Hepatocyte (in vitro differentiated cells): ENCODE measurements at places on chromosomes 2 and 18. TPM values are rescaled to one million over a fixed set of nuclear protein-coding genes. Genes with fewer than 3 reads are reported as not detected.

The DOCK10 gene
- polyA plus RNA-seq: 0.07 and 1.1 TPM in 2 replicates

DNA sequence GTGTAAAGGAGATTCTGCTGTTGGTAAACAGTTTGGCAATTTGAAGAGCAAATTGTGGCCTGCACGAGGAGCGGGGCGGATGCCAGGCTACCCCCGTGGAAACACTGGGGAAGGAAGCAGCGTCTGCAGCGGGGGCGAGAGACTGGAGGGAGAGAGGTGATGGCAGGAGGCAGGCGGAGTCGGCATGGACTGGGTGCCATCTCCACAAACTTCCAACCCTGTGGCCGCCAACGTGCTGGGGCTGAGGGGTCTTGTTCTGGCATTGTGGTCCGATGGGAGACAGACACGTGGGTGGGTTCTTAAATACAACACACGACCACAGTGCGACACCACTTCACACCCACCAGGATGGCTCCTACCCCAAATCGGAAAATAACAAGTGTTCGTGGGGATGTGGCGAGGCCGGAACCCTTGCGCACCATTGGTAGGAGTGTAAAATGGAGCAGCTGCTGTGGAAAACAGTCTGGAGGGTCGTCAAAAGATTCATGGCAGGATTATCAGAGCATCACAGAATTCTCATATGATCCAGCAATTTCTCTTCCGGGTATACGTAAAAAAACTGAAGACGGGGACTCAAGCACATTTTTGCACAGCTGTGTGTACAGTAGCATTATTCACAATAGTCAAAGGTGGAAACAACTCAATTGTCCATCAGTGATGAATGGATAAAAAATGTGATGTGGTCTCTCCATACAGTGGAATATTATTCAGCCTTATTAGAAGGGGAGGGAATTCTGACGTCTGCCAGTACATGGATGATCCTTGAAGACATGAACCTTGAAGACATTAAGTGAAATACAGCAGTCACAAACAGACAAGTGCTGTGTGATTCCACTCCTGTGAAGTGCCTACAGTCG lies 82.4 kb upstream of the HPCAL1 start:
- DNase-seq: no peak

The CMPK2 gene
- 2.6 and 4.1 TPM in 2 replicates for polyA plus RNA-seq

DNA sequence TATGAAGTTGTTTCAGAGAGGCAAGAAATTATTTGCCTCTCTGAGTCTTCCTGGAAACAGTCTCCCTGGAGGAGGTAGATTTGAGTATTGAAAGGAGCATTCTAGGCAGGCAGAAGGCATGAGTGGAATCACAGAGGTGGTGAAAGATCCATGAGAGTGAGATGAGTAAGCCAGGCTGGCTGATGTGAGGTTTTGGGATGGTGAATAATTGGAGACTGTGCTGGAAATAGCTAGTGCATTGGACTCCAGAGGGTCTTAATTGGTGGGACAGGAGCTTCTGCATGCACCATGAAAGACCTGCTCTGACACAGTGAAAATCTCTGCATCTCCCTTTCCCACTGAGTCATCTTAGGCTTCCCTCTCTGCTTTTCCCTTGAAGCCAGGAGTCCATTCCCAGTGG lies 46.3 kb downstream of the CDC42EP3 start:
- DNase-seq: no peak

The GAD1 gene
- 1.1 TPM in 1 of 2 replicates, not detected in the other for polyA plus RNA-seq

The DTNA gene
- 18.3 and 19.1 TPM in 2 replicates for polyA plus RNA-seq

- DNase-seq: no peak
Observed at GRCh38 chr2:54371460-54372065, 84.6 kb upstream of the SPTBN1 start.
